BE2C (cell line): ENCODE measurements at places on chromosomes 1 and 21.

DNA sequence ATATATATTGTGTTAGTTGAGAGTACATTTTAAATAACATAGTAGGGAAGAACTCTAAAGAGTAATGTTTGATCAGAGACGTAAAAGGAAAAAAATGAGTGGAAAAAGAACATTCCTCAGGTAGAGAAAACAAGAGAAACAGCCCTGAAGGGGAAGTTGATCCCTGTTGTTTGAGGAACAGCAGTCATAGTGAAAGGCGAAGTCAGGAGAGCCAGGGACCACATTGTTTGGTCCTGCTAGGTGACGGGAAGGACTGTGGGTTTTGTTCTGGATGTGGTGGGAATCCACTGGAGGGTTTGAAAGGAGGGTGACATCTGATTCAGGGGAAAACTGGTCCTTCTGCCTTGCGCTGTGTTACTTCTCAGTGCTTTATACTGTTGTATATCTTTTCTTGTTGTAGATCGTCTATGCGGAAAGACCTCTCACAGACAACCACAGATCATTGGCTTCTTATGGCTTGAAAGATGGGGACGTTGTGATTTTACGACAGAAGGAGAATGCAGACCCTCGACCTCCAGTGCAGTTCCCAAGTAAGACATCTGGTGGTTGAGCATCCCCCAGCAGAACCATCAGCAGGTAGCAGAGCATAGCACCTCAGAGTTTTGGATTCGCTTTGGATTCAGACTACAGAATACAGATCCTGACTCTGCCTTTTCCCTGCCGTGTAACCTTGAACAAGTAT is 9.2 kb downstream of the DDI2 start:
- DNase-seq = no peak

DNA sequence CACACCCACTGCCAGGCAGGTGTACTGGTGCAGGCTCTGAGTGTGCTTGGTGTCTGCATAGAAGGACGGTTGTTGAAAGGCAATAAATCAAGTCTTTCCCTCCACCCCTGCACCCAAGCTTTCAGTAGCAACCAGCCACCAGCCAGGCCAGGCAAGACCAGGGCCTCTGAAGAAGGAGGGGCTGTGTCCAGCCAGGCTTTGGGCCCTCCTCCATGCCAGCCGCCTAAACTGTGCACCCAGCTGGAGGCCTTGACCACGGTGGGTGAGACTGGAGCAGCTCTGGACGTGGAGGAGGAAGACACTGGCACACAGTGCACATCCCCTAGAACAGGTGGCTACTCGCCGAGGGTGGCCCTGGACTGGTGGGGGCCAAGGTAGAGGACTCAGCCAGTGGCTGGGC is 4.9 kb downstream of the OLIG2 start:
- no peak for DNase-seq

- peak; percentile 42 for DNase-seq
Observed at GRCh38 chr1:115829023-115829674, 11.8 kb downstream of the NHLH2 start.

DNA sequence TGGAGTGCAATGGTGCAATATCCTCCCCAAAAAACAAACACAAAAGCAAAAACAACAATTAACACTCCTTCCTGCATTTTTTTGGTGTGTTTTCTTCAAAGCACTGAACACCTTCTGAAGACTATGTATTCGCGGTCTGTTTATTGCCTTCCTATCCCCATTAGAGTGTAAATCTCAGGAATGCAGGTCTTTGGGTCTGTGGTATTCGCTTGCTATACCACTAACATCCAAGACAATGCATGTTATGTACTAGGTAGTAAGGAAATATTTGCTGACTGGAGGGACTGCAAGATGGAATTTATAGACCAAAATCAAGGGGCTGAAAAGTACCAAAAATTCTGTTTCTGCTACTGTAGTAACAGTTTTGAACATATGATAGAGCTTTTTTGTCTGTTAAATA is 299.4 kb downstream of the RYR2 start:
- no peak for DNase-seq

GRCh38 chr1:65429806-65430205 is 9.3 kb downstream of the LEPR start:
- DNase-seq = no peak

- DNase-seq = no peak
Observed at GRCh38 chr1:70117046-70117445, 88.3 kb downstream of the LRRC40 start.

DNA sequence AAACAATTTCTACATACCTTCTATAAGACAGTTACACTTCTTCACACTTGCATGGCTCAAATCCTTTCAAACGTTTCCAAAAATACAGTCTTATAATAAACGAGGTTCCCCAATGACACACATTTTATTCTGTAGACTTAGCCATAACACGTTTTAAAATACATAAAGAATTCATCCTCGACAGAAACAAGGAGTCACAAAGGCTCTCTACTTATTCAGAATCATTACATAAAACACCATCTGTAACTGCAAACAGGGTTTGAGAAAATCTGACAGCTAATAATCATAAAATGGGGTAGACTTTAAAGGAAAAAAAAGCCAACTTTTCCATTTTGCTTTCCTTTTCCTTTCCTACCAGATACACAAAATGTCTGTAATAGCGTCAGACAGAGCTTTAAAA is 1.8 kb downstream of the PIK3R3 start:
- no peak for DNase-seq

- DNase-seq = peak; percentile 11
Observed at GRCh38 chr1:107964336-107965109, 457 bp downstream of the VAV3 start.

DNA sequence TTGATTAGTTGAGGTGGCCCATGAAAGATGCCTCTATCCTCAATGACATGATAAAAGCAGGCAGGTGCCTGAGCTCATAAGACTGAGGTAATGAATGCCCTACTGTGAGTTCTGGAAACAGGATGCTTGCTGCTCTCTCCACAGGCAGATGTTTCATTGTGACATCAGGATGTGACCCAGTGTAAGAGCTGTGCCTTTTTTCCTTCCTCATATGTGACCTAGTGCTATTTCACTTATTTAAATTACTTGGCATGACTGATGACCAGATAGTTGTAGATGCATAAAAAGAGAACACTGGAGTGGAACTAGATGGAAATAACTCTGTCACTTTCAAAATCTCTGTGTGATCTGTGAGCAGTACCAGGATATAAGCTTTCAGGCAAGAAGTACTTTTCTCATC is 31.9 kb downstream of the KIF14 start:
- DNase-seq = no peak
